Karpas-422 (cell line): ENCODE measurements at places on chromosomes 1 and 21. TPM values are rescaled to one million over a fixed set of nuclear protein-coding genes. Genes with fewer than 3 reads are reported as not detected.
A peak's percentile ranks its signal among the peaks of the same experiment; 100 is the strongest.

- DNase-seq: peak; percentile 87
Measured at GRCh38 chr1:192610112-192610889, 25.6 kb upstream of the RGS13 start.

DNA sequence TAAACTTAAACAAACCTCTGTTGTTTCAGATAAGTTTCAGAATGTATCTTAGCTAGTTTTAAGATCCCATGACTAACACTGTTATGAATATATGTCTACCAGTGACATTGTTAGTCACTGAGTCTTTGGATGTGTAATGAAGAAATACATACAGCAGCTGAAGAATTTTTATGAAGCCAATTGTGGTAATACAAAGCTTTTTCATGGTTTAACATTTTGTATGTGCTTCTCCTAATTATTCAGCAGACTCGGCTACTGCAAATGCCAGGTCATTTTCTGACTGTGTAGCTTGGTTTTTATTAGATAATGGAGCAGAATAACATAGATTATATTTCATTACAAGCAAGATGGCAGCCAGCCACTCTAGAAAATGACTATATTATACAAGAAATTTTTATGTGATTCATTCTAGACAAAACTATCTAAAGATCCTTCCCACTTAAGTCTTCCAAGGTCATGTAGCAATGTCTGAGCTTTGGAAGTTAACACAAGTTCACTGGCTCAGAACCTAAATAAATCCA is 147.8 kb downstream of the TNFSF18 start:
- no peak for DNase-seq

DNA sequence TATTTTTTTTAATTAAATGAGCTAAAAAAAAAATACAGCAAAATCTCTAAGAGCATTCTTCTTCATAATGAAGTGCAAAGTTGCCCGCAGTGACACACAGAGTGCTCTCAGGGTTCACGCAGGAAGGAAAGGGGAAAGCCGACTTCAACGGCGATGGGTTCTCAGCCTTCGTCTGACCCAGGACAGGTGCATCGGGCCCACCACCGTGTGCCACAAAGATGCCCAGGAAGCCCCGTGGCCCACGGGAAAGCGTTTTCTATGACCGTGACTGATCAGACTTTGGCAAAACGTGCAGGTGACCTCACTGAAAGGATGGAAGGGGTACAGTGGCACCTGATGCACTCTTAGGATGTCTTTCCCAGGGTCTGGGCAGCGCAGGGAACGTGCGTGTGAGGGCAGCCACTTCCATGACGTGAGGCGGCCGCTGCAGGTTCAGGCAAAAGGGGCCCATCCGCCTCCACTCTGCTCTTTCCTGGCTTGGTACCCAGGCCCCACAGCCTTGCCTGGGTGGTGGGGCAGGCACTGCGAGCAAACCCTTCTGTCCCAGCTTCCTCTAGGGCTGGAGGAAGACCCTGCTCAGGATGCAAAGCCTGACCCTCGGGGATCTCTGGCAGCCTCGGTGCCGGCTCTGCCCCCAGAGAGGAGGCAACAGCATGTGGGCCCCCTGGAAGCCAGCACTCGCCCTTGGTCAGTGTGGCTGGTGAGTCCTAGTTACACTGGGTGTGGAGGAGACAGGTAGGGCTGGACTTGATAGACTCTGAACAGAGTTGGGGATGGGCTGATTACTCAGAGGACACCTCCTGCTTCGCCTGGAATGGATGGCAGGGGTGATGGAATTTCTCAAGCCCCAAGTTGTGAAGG is 8.3 kb downstream of the LRRC47 start:
- DNase-seq: no peak

- peak; percentile 86 for DNase-seq
Measured at GRCh38 chr1:198556971-198557370, 16.5 kb upstream of the ATP6V1G3 start.

DNA sequence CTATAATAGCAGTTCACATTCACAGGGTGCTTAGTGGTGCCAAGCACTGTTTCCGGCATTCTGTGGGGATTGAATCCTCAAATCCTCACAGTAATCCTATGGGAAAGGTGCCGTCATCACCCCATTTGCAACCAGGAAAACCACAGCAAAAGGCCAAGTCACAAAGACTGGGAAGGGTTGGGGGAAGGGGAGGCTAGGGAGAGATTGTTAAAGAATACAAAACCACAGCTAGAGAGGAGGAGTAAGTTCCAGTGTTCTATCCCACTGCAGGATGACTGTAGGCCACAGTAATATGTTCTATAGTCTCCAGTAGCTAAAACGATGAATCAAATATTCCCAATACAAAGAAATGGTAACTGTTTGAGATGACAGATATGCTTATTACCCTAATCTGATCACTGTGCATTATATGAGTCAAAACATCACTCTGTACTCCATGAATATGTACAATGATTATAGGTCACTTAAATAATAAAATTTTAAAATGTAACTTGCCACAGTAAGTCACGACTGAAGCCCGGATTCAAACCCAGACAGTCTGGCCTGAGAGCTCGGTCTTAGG is 256.8 kb downstream of the TOMM20 start:
- no peak for DNase-seq

DNA sequence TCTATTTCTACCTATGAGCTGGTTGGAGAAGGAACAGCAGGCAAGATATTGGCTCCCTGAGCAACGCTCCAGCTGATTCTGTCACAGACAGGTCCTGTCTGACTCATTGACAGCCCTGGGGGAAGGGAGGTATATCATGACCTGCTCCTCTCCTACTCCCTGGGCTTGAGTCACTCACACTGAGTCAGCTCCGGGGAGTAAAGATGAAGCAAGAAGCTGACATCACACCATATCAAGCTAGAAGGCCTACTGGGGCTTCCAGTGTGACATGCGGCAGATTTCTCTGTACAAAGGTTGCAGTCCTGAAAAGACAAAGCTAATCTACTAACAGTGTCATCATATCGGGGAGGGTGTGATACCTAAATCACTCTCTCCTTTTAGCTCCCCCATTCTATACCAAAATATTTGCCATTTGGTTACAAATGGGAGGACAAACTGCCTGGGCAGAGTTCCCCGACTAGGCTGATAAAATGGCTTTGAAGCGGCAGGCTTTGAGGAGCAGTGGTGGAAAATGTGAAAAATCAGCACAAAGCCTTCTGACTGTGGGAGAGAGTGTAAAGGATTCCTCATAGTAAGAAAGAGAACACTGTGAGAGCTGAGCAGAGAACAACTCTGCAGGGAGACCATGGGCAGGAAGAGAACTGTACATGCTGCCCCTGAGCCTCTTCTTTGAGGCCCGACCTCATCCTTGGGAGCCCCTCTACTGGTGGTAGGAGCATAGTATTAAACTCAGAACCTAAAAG is 15.5 kb downstream of the PI4KB start:
- DNase-seq: no peak

- DNase-seq: no peak
Measured at GRCh38 chr1:36707221-36707620, 224.5 kb upstream of the CSF3R start.

CHD5 gene
- total RNA-seq: not detected in 2 replicates

OLIG2 gene
- not detected in 2 replicates for total RNA-seq

GPX7 gene
- total RNA-seq: 90.5 and 90.8 TPM in 2 replicates
